Activated CD8-positive, alpha-beta memory T cell treated with anti-CD3 and anti-CD28 coated beads, Interleukin-2, amount 10 ng/mL, durations not matched to agents 7 days and 5 days (primary cell): ENCODE measurements at places on chromosomes 5 and 9.

DNA sequence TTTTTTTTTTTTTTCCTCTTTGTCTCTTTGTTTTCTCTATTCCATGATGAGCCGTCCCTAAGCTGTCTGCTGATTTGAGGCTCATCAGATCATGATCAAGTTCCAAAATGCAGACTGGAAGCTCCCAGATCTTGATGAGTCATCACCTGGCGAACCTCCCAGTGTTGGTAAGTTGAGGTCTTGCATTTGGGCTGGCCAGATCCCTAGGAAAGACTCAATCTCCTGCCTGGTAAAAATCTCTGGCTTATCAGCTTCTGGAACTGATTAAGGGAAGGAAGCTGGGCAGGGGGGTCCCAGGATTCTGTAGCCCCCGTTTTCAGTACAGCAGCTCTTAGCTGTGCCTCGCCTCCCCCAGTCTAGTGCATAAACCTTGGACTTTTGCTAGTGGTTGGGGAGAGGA, 69.0 kb downstream of the TSPAN17 start:
- DNase-seq: no peak

DNA sequence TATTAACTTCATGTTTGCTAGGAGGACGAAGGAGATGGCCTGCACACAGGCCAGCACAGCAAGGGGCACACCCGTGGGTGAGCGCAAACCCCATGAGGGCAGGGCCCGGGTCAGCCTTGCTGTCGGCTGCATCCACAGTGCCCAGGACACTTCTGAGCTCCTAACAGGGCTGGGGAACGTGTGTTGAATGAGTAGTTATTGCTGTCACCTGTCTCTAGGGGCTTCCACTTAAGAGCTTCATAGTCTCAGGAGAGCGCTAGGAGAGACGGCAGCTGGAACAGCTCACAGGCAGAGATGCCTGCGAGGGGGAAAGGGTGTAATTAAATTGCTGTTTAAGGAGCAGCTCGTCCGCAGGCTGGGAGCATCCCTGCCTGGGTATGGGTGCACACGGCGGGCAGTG, 91.4 kb upstream of the NEURL1B start:
- no peak for DNase-seq

DNA sequence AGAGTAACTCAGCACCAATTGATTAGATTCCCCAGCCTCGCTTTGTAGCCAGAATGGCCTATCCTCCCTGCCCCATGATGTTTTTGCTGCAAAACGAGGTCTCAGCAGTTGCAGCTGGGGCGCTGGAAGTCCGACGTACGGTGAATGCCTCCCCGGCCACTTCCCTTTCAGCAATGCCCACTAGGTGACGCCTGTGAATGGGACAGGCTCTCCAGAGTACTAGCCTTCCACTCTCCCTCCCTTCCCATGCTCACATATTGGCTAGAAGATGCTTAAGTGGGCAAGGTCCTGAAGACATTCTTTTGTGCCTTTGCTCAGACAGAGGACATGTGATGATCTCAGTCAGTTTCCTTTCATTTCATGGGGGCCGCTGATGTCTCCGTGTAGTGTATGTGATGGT, 50.8 kb downstream of the DMRT2 start:
- DNase-seq: no peak

DNA sequence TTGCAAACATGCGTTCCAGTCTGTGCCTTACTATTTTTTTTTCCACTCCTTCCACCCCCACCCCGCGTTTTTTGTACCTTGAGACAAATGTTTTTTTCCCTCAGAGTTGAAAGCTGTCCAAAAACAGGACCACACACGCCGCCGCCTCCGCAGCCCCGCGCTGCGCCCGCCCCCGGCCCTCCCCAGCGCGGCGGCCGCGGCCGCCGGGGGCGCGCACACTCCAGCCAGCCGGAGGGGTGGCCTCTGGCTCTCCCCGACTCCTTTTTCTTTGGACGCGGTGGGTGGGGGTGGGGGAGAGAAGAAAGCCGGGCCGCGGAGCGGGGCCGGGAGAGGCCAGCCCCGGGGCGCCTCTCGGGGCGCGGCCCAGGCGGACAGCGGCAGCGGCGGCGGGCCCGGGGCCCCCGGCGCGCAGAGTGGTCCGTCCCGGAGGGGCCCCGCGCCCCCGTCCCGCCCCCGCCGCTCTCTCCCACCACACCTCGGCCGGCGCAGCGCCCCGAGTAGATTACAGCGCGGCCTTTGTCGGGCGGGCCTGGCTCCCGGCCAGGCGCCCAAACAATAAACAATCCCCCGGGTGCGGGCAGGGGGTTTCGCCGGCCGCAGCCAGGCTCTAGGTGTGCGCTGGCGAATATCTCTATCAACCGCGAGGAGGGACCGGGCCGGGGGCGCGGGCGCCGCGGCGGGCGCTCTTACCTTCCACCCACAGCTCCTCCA, 10.9 kb downstream of the PTCH1 start:
- DNase-seq: no peak

- DNase-seq: no peak
Measured at GRCh38 chr9:89078860-89079259, 87.6 kb downstream of the S1PR3 start.

DNA sequence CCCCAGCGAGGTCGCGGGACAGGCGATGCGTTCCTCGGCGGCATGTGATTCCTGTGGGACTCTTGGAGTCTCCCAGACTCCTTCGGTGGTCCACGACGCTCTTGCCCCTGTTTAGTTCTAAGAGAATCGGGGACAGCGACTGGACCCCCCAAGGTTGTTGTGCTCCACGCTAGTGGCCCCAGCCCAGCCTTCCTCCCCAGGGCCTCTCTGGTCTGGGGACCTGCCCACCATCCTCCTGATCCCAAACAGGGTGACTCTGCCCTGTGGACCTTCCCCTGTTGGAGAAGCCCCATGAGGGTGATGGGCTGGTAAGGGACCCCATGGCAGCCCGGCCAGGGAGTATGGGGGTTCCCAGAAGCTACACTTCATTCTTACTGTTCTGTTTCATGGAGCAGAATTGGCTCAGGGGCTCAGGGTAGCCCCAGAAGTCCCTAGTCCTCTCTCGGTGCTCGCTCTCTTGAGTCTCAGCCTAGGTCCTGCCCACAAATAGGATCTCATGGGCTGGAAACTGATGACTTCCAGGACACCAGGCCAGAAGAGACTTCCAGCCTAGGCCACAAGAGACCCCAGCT, 880 bp downstream of the CARD19 start:
- DNase-seq: no peak

DNA sequence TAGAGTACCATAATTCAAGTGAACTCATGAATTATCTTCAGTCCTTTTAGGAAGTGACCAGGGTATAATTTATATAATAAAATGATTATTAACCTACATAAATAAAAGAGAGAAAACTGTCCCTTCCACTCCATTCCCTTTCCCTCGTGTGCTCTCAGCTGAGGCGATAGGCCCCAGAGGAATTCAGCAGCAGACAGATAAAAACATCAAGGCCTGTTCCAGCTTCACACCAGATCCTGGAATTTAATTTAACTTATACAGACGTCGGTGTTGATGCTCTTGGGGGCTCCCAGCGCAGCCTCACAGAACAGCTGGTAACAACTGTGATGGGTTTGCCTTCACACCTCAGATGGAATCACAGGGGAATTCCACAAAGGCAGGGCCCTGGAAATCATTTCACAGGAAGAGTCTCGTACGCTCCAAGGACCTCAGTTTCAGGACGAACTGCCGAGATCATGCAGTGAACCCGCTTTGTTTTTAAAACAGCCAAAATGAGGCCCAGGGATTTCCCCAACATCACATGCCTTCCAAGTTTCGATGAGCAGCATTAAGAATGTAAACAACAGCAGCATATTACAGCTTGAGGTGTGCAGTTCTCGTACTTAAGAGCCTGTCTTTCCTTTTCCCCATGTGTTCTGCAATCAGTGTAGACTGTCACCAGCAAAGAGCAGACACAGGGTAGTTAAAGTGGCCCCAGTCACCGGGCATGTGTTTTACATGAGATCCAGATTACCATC, 73.6 kb upstream of the ALDH1B1 start:
- DNase-seq: peak; percentile 31

DNA sequence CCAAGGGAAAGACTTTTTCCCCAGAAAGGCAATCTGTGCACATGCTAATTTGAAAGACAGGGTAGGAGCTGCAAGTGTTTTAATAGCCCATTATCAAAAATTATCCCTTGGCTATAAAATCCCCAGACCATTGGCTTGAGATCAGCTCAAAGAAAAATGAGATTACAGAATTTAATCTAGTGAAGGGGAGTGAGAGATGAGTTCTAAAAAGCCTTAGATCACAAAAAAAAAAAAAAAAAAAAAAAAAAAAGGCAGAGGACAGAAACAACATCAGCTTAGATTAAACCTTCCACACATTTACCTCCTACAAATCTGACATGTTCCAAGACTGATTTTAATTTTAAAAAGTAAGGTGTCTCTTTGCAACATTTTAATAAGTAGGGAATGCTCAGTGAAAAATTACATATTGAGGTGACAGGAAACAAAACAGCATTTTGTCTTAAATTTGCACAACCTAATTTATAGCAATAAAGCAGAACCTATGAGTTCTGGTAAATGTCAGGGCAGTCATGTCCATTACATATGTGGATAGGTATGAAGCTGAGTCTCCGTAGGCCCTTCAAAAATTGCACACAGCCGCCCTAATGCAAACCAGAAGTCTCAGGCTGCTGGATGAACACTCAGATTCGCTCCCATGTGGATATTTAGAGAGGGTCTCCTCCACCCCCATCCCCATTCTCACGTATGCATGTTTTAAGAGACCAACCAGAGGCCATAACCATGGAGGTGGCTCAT, 43.4 kb downstream of the NFIB start:
- DNase-seq: no peak

- DNase-seq: no peak
Measured at GRCh38 chr5:11555171-11555570, 349.1 kb downstream of the CTNND2 start.

- no peak for DNase-seq
Measured at GRCh38 chr5:113103330-113103729, 126.7 kb downstream of the DCP2 start.

DNA sequence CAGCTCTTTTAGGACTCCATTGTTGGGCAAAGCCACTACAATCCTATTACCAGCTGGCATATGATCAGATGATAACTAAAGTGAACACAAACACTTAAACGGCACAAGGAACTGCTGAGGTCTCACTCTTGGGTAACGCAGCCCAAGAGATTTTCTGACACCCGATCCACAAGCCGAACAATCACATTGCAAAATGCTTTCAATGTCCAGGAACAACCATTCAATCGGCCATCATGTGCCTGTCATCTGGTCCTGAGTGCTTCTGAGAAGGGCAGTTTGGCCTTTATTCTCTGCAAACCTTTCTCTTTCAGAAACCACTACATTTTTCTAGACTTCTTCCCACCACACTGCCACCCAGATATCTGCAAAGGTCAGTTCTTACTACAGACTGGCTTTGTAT, 283.1 kb downstream of the GLIS3 start:
- no peak for DNase-seq

DNA sequence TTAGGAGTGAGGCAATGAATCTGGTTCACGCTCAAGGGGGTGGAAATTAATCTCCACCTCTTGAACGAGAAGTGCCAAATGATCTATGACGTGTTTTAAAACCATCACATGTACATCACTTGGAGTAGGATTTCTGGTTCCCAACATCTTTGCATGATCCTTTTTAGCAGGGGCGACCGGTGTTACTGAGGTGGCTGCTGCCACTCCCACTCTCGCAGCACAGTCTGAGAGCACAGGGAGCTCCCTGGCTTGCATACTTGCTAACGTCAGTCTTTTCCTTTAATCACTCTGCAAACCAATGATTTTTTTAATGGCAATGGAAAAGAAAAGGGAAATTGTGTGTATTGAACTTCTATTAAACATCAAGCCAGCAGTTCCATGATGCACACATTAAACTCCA, 624.4 kb downstream of the IRX1 start:
- DNase-seq: no peak

DNA sequence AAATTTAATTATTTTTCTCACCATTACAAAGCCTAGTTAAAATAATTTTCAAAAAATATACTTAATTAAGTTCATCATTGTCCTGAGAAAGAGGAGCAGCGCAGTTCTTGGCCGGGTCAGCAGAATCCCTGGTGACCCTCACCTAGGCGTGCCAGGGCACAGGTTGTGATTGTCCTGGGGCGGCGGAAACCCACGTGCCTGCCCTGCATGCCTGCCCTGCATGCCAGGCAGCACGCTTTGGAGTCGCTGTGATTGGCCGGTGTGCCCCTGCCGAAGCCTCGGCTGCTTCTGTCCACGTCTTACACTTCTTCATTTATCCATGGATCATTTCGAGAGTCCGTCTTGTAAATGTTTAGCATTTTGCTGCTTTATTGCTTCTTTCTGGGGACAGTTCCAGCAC, 25.6 kb downstream of the SLC12A2 start:
- DNase-seq: no peak

DNA sequence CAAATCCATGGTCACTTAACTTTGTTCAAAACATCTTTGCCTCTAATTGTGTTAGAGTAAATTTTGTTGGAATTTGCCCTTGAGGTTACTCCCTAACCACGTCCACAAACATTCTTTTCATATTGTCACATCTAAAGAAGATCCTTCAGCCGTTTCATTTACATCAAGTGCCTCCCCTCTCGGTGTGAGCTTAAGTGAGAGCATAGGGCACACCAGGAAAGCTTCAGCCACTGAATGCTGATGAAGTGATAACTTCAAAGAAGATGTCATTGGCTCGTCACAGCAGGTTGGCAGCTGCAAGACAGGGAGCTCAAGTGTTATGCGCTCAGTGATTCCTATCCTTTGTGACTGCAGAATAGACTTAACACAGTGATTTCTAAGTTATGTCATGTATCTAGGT, 49.6 kb upstream of the ADAMTS19 start:
- DNase-seq: no peak

- no peak for DNase-seq
Measured at GRCh38 chr5:156523607-156524006, 196.6 kb downstream of the SGCD start.
